Vagina (tissue), 2 donors: ENCODE measurements at places on chromosomes 5 and 9. TPM values are rescaled to one million over a fixed set of nuclear protein-coding genes. Genes with fewer than 3 reads are reported as not detected.
A peak's percentile ranks its signal among the peaks of the same experiment; 100 is the strongest.

DNA sequence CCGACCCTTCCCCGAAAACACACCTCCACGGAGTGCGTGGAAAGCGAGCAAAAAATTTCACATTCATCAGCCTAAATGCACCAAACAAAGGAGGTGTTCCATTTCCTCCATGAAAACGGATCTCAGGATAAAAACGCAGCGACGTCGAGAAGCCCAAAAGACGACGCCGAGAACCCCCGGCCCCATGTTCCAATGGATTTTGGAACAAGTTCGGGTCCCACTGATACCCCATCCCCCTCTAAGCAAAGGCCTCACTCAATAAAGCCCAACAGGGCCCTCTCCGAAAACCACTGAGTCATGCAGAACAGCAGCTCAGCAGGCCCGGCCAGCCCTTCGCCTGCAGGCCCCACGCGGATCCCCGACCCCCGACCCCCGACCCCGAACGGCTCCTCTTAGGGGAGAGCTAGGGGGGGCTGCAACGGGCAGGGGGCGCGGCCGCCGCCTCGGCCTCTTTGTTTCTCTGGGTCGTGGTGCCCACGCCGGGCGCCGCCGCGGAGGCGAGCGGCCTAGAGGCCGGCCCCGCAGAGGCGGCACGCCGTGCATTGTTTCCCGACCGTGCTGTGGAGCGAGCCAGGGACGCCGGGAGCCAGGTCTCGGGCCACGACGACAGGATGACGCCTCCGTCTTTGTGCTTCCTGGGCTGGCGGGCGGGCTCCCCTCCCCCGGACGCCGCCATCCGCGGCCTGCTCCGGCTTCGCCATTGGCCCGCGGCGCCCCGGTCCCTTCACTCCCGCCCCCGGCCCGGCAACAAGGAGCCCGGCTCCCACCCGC is 915 bp downstream of the ZFAND5 start:
- peaks cover 14% of the 10 kb centered on the region for H3K36me3 ChIP-seq
- no peak for DNase-seq
- H3K27me3 ChIP-seq: no peaks in the 10 kb centered on the region

DNA sequence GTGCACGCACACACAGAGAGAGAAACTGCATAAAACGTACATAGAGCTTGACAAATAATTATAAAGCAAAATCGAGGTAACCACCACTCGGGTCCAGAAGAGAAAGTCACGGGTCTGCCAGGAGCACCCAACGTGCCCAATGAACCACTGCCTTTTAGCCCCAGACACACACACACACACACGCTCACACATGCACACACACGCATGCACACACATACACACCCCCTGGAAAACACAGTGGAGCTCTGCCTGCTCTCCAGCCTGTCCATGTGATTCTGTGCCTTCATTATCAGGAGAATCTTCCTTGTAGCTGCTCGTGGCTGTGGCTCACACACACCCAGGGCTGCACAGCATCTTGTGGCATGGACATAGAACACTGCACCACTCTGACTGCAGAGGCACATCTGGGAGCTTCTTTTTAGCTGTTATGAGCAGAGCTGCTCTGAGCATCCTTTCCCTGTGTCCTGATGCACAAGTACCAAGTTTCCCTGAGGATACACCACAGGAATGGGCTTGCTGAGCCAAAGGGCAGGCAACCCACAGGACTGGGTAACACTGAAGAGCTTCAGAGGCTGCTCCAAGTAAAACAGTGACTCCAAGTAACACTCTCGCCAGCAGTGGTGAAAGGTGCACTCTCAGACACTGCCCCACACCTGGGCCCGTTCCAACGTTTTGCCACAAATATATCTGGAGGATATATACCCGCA is 58.9 kb downstream of the CAMSAP1 start:
- H3K27ac ChIP-seq: no peak overlapping the region
- DNase-seq: no peak
- no peaks in the 10 kb centered on the region for H3K27me3 ChIP-seq
- no peak overlapping the region for H3K4me3 ChIP-seq
- no peaks in the 10 kb centered on the region for H3K4me1 ChIP-seq
- H3K36me3 ChIP-seq: no peaks in the 10 kb centered on the region

GRCh38 chr9:136088481-136088938 is 6.6 kb downstream of the NACC2 start:
- H3K36me3 ChIP-seq: no peaks in the 10 kb centered on the region
- no peaks in the 10 kb centered on the region for H3K27me3 ChIP-seq
- H3K4me1 ChIP-seq: peaks cover 80% of the 10 kb centered on the region
- no peak overlapping the region for H3K27ac ChIP-seq
- DNase-seq: no peak

GRCh38 chr9:37119360-37119759 is 1.0 kb upstream of the ZCCHC7 start:
- H3K27me3 ChIP-seq: no peaks in the 10 kb centered on the region
- no peaks in the 10 kb centered on the region for H3K36me3 ChIP-seq
- peaks cover 25% of the 10 kb centered on the region for H3K4me1 ChIP-seq
- H3K4me3 ChIP-seq: no peak overlapping the region
- no peak overlapping the region for H3K27ac ChIP-seq

- no peak overlapping the region for H3K4me3 ChIP-seq
- peaks cover 32% of the 10 kb centered on the region for H3K4me1 ChIP-seq
- H3K36me3 ChIP-seq: no peaks in the 10 kb centered on the region
- H3K27me3 ChIP-seq: no peaks in the 10 kb centered on the region
Measured at GRCh38 chr5:133225671-133226152, 173.9 kb downstream of the HSPA4 start.

GRCh38 chr9:110886832-110887231 is 151.4 kb downstream of the LPAR1 start:
- peaks cover 3% of the 10 kb centered on the region for H3K4me1 ChIP-seq
- no peaks in the 10 kb centered on the region for H3K27me3 ChIP-seq
- H3K36me3 ChIP-seq: no peaks in the 10 kb centered on the region
- no peak overlapping the region for H3K27ac ChIP-seq

DNA sequence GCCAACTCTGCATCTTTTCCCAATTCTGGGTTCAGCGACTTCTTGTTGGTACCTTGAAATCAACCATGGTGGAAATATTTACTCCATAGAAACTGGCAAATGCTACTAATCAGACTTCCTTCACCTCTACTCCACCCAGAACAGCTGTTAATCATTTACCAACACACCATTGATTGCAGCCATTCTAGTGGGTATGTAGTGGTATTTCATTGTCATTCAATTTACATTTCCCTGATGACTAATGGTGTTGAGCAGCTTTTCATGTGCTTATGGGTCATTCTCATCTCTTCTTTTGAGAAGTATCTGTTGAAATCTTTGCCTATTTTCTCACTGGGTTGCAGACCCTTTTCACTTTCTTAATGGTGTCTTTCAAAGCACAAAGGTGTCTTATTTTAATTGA is 122.4 kb upstream of the MSX2 start:
- no peaks in the 10 kb centered on the region for H3K36me3 ChIP-seq
- no peaks in the 10 kb centered on the region for H3K4me1 ChIP-seq
- no peaks in the 10 kb centered on the region for H3K27me3 ChIP-seq
- DNase-seq: no peak
- no peak overlapping the region for H3K27ac ChIP-seq
- no peak overlapping the region for H3K4me3 ChIP-seq

DNA sequence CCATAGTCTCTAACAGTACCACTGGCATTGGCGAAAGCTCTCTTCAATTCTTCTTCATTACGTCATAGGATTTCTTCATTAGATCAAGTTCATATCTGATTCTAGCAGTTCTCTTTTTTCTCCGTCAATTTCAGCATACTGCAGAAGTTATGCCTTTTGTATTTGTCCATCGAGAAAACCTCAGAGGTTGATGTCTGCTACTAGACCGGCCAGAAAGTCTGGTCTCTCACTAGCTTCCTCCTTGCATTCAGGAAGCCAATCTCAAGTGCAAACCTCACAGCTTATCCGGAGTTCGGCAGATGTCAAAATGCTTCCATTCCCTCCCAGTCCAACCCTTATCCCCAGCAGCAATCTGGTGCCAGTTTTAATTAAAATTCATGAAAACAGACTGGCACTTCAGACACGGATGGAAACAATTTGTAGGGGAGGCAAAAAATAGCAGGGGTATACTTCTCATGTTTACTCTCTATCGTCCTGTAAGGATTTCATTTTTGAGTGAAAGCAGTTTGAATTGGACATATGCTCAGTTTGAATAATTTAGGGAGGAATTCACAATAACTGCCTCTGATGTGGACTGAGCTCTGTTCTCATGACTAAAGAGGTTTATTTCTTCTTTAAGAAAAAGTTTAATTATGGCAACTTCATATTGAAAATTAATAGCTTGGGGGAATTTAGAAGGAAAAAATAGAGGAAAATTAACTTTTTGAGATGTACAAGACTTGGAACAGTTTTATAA is 56.4 kb upstream of the TMC1 start:
- H3K4me1 ChIP-seq: no peaks in the 10 kb centered on the region
- no peak for DNase-seq
- no peak overlapping the region for H3K27ac ChIP-seq

DNA sequence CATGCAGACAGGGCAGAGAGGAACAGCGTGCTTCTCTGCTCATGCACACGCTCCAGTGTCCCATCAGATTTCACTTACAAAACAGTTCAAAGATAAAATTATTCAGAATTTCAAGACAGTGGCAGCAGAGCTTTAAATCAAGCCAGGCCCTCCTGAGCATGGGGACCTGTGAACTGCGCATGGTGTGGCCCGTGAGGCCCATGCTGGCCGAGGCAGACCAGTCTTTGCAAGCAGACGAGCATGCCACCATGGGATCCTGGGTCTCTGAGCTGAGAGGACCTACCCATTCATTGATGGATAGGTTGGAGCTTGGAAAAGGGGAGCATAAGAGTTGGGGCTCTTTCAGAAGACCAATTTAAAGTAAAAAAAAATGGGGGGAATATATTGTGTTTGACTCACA is 35.0 kb upstream of the SAP30L start:
- no peaks in the 10 kb centered on the region for H3K27me3 ChIP-seq
- H3K36me3 ChIP-seq: no peaks in the 10 kb centered on the region
- peak; percentile 49 for DNase-seq
- no peaks in the 10 kb centered on the region for H3K4me1 ChIP-seq
- H3K4me3 ChIP-seq: no peak overlapping the region
- no peak overlapping the region for H3K27ac ChIP-seq

DNA sequence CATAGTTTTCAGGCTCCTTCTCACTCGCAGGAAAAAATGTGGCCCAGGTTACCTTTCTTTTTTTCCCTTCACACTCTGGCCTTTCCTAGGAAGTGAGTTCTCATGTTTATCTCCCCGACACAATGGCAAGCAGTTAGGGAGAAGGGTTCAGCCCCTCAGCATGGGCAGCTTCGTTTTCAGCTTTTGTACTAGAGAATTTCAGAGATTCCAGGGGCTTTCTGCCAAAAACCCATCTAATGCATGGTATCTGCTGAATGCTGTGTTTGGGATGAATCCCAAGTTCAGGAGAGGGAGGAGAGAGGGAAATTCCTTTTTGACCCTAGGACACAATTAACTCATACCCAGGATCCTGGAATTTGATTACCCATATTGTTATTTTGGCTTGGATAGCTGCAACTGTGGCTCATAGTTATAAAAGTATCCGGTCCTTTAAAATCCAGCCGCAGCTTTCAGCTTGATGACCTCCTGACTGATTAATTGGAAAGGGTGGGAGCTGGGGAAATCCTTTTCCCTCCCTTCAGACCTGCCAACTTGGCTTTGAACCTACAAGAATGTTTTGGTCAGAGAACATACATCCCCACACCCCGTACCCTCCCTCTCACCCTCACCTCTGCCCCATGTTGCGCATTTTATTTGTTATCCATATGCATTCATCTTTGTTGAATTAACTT is 78.4 kb downstream of the TMEM252 start:
- H3K4me1 ChIP-seq: peaks cover 11% of the 10 kb centered on the region
- no peak overlapping the region for H3K4me3 ChIP-seq
- peak overlapping the region; percentile 27 for H3K27ac ChIP-seq
- H3K27me3 ChIP-seq: no peaks in the 10 kb centered on the region

GRCh38 chr5:168608386-168608785 is 29.2 kb upstream of the PANK3 start:
- H3K36me3 ChIP-seq: no peaks in the 10 kb centered on the region
- no peaks in the 10 kb centered on the region for H3K27me3 ChIP-seq
- no peak overlapping the region for H3K27ac ChIP-seq
- DNase-seq: no peak
- H3K4me1 ChIP-seq: no peaks in the 10 kb centered on the region

DNA sequence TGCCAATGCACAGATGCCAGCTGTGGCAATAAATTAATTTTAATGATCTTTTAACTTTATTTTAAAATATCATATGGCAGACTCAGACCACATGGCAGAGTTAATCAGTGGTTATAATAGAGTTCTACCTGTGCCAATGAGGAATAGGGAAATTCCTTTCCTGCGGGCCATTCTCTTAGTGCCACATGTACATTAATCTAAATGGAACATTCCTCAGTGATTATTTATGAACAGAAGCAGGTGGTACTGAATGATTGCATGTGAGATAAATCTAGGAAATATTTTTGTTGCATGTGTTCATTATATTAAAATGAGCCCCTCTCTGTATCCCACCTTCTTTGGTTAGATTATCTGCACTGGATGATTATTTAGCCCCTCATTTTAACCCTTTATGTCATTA is 102.3 kb downstream of the CCDC192 start:
- DNase-seq: no peak
- H3K4me1 ChIP-seq: peaks cover 4% of the 10 kb centered on the region
- no peaks in the 10 kb centered on the region for H3K27me3 ChIP-seq

GRCh38 chr5:14212838-14213237 is 69.7 kb downstream of the TRIO start:
- no peak overlapping the region for H3K27ac ChIP-seq
- H3K27me3 ChIP-seq: no peaks in the 10 kb centered on the region
- peaks cover 23% of the 10 kb centered on the region for H3K4me1 ChIP-seq
- DNase-seq: no peak
- no peak overlapping the region for H3K4me3 ChIP-seq
- no peaks in the 10 kb centered on the region for H3K36me3 ChIP-seq

- H3K36me3 ChIP-seq: no peaks in the 10 kb centered on the region
- peaks cover 8% of the 10 kb centered on the region for H3K4me1 ChIP-seq
- H3K27me3 ChIP-seq: no peaks in the 10 kb centered on the region
- no peak overlapping the region for H3K4me3 ChIP-seq
- no peak for DNase-seq
Measured at GRCh38 chr5:81147011-81147885, 85.9 kb upstream of the CKMT2 start.

GRCh38 chr5:72955143-72955767 is 586 bp upstream of the FCHO2 start:
- H3K27me3 ChIP-seq: no peaks in the 10 kb centered on the region
- peak overlapping the region; percentile 69 for H3K4me3 ChIP-seq
- DNase-seq: no peak
- H3K27ac ChIP-seq: peak overlapping the region; percentile 96
- no peaks in the 10 kb centered on the region for H3K36me3 ChIP-seq
- peaks cover 31% of the 10 kb centered on the region for H3K4me1 ChIP-seq

GRCh38 chr5:159531554-159532105 is 201.3 kb upstream of the IL12B start:
- no peak overlapping the region for H3K27ac ChIP-seq
- no peaks in the 10 kb centered on the region for H3K36me3 ChIP-seq
- DNase-seq: no peak

- DNase-seq: no peak
- H3K4me1 ChIP-seq: no peaks in the 10 kb centered on the region
- no peaks in the 10 kb centered on the region for H3K27me3 ChIP-seq
- no peaks in the 10 kb centered on the region for H3K36me3 ChIP-seq
- no peak overlapping the region for H3K27ac ChIP-seq
Measured at GRCh38 chr9:73026375-73026774, 73.5 kb upstream of the ALDH1A1 start.

The GFPT2 gene
- total RNA-seq: 47.9 TPM

The PCDHB14 gene
- 4.2 TPM for total RNA-seq

The IFNA2 gene
- not detected for total RNA-seq

The CXCL14 gene
- total RNA-seq: 62.1 TPM

The GABRA6 gene
- not detected for total RNA-seq

The FAM153A gene
- total RNA-seq: 4.2 TPM
